ENCODE measurements at places on chromosomes 5 and 9. TPM values are rescaled to one million over a fixed set of nuclear protein-coding genes. Genes with fewer than 3 reads are reported as not detected.
A peak's percentile ranks its signal among the peaks of the same experiment; 100 is the strongest.

DNA sequence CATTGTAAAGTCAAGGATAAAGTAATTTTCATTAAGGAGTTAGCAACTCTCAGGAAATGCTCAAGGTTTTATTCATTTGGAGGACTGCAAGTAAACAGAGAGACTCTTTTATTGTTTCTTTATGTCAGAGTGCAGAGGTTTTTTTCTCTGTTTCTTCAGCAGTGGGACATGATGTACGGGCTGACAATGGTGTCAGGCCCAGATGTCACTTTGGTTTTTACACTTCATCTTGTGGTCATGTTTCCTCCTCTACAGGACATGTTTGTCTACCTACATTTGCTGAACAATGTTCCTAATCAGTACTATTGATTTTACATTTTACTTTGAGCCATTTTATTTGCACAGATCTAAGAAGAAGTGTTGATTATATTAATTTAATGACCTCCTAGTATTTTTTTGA is 72.8 kb upstream of the PARP8 start:
- peak overlapping the region; percentile 57 for H3K27ac ChIP-seq
- DNase-seq, result peak; percentile 71
- no peaks in the 10 kb centered on the region for H3K27me3 ChIP-seq
- peaks cover 43% of the 10 kb centered on the region for H3K4me1 ChIP-seq
- peak overlapping the region; percentile 35 for H3K4me3 ChIP-seq

DNA sequence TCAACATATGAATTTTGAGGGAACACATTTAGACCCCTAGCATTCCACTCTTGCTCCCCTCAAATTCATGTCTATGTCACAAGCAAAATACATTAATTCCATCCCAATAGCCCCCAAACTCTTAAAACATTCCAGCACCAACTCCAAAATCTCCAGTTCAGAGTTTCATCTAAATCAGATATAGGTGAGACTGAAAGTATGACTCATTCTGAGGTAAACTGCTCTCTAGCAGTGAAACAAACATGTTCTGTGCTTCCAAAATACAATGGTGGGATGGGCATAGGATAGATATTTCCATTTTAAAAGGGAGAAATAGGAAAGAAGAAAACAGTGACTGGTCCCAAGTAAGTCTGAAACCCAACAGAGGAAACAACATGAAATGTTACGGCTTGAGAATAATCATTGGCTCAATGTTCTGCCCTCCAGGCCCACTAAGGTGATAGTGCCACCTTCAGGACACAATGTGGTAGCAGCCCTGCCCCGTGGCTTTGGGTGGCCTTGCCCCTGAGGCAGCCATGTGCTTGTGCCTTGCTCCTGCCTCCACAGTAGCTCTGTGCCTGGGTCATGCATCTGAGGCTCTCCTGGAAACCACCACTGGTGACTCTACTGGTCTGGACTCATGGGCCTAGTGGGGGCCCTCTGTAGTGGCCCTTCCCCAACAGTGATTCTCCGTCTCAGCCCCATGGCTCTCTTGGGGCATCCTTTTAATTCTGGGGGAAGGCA is 36.4 kb upstream of the IPPK start:
- H3K27ac ChIP-seq, result no peak overlapping the region
- peaks cover 10% of the 10 kb centered on the region for H3K36me3 ChIP-seq
- no peak overlapping the region for H3K4me3 ChIP-seq
- peaks cover 8% of the 10 kb centered on the region for H3K4me1 ChIP-seq
- DNase-seq, result peak; percentile 65

- no peaks in the 10 kb centered on the region for H3K27me3 ChIP-seq
- no peaks in the 10 kb centered on the region for H3K36me3 ChIP-seq
- no peak overlapping the region for H3K27ac ChIP-seq
- H3K4me1 ChIP-seq, result no peaks in the 10 kb centered on the region
- no peak overlapping the region for H3K4me3 ChIP-seq
Measured at GRCh38 chr5:8081179-8081578, 212.2 kb downstream of the MTRR start.

The AMBP gene
- total RNA-seq, result not detected

The CDH18 gene
- not detected for total RNA-seq

Measured in CD4-positive, CD25-positive, alpha-beta regulatory T cell (primary cell).